ENCODE measurements at places on chromosomes 7 and 10.

GRCh38 chr7:44980393-44981034, 1.7 kb upstream of the MYO1G start:
- peak; percentile 82 for DNase-seq

DNA sequence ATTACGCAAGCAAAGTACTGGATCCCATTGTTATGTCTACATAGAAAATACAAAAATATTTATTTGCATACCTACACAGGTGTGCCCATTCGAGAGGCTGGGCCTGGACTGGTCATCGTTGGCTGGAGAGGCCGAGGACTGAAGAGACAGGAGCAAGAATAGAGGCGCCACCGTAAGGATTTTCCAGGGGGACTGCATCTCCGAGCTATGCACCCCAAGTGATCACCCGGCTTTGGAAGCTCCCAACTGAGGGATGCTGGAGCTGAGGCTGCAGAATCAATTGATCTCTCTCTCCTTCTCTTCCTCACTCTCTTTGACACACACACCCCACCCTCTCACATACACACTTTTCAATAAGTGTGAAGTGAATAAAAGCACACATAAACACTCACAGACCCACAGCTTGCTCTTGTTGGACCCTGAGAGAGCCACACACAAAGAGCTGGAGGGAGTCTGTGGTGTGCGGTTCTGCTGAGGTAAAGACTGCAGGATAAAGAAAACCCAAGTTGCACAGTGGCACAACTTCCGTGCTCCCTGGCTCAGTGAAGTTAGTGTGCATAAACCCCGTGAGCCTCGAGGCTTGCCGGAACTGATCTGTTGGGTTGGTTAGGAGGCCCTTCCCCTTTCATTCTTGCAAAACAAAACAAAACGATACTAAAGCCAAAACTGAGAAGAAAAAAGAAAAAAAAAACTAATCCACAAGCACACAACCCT, at the start of gene AOAH:
Gene AOAH, minus strand, starts transcription at position 544 of the 714 bp plus-strand sequence. Its CDS starts 346 bp downstream, at position 198.
- peak; percentile 84 for DNase-seq

GRCh38 chr7:38034062-38034908, 113.8 kb downstream of the EPDR1 start:
- no peak for DNase-seq

- no peak for DNase-seq
Measured at GRCh38 chr7:149729586-149729982, 43.8 kb downstream of the ZNF467 start.

DNA sequence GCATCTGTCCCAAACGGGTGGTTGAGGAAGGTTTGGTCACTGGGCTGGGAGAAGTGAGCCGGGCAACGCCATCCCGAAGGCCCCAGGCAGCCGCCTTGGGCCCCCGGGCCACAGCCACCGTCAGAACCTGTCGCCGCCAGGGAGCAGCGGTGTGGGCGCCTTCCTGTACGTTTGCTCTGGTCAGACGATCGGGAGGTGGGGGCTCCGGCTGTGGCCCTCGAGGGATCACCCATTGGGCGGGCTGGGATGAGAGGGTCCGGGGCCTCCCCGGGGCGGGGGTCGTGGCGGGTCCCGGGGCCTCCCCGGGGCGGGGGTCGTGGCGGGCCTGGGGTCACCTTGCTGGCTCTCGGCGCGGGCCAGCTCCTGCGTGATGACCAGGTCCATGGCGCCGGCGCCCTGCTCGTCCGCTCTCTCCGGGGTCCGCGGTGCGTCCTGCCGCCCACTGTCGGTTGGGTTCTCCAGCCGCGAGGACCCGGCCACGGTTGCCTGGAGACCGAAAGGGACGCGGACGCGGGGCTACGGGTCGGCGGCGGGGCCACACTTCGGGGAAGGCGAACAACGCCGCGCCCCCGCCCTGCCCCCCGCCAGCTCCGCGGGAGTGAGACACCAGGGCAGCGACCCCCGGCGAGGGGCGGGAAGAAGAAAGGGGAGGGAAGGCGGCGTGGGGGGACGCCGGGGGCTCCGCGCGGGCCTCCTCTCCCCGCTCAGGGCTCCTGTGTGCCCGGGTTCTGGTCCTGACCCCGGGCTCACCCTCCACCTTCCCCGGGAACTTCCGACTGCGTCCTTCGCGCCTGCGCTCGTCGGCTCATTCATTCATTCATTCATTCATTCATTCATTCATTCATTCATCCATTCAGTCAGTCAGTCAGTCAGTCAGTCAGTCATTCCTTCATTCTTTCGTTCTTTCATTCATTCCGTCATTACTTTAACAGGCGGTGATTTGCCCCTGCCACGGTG, at the start of gene CFAP46:
Gene CFAP46, minus strand, starts transcription at position 470 of the 957 bp plus-strand sequence. Its CDS starts 86 bp downstream, at position 384.
- no peak for DNase-seq

DNA sequence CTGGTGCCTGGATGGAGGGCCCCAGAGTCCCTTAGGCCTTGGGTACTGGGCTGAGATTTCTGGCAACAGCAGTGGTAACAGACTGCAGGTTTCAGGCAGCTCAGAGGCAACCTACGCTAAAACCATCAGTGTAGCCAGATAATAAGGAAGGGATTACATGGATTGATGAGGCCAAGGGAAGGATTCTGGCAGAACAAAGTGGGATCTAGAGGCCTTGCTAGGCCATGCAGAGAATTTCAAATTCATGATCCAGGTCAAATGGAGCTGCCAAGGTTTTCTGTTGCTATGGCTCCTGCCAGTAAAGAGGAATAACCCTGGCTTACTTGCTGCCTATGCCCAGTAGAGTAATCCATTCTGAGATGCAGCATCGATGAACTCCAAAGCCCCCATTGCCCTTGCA, 445.7 kb downstream of the ADRA2A start:
- no peak for DNase-seq

- DNase-seq, result no peak
Measured at GRCh38 chr7:92748495-92748894, 87.9 kb downstream of the CDK6 start.
